Astrocyte (in vitro differentiated cells and primary cell): ENCODE measurements at places on chromosomes 4 and X. TPM values are rescaled to one million over a fixed set of nuclear protein-coding genes. Genes with fewer than 3 reads are reported as not detected.

AWAT1 gene
- not detected in 2 replicates for total RNA-seq

MAPK10 gene
- 4.6 and 7.5 TPM in 2 replicates for total RNA-seq

IGFBP7 gene
- total RNA-seq = 930 and 1,304 TPM in 2 replicates

MXRA5 gene
- total RNA-seq = 23.3 and 60.6 TPM in 2 replicates

SORCS2 gene
- 13.8 and 25.7 TPM in 2 replicates for total RNA-seq

MID1IP1 gene
- total RNA-seq = 40.4 and 46.0 TPM in 2 replicates

PORCN gene
- total RNA-seq = 30.3 and 30.5 TPM in 2 replicates

TBC1D8B gene
- 12.1 and 13.7 TPM in 2 replicates for total RNA-seq

GAGE2A gene
- total RNA-seq = not detected in 2 replicates

MAGEB17 gene
- not detected in 2 replicates for total RNA-seq

HMX1 gene
- 0.25 TPM in 1 of 2 replicates, not detected in the other for total RNA-seq

DGAT2L6 gene
- total RNA-seq = not detected in 2 replicates

ASMT gene
- total RNA-seq = not detected in 2 replicates

CSAG3 gene
- 6.4 and 6.6 TPM in 2 replicates for total RNA-seq
